Lower leg skin (tissue), 4 donors: ENCODE measurements at places on chromosomes 11 and 22. TPM values are rescaled to one million over a fixed set of nuclear protein-coding genes. Genes with fewer than 3 reads are reported as not detected.

Gene SOX6
- total RNA-seq, result 31.8 TPM

Gene XKR3
- total RNA-seq, result not detected

Gene JRKL
- total RNA-seq, result 10.2 TPM

Gene ABCC8
- total RNA-seq, result not detected

Gene TSPO
- total RNA-seq, result 835 TPM

Gene GSC2
- not detected for total RNA-seq

Gene GLYATL1
- 0.63 TPM for total RNA-seq

Gene DEPDC7
- 3.4 TPM for total RNA-seq

Gene CPT1B
- total RNA-seq, result 7.3 TPM

Gene RTL10
- total RNA-seq, result 24.5 TPM

Gene CNTF
- total RNA-seq, result 2.3 TPM

Gene CHADL
- total RNA-seq, result 16.3 TPM

Gene DCDC1
- total RNA-seq, result 0.42 TPM

Gene PKDREJ
- total RNA-seq, result 0.15 TPM

Gene ACER3
- total RNA-seq, result 3.5 TPM

Gene ASPHD2
- total RNA-seq, result 18.8 TPM

Gene BMAL1
- 46.9 TPM for total RNA-seq

Gene ASCL2
- total RNA-seq, result 21.9 TPM

Gene MIAT
- total RNA-seq, result 0.47 TPM

Gene BDNF
- 1.4 TPM for total RNA-seq

Gene MUC5B
- total RNA-seq, result 0.61 TPM

Gene SOX10
- 7.8 TPM for total RNA-seq

Gene TENM4
- total RNA-seq, result 41.1 TPM

Gene ZNF215
- 0.51 TPM for total RNA-seq

Gene HTR3B
- total RNA-seq, result not detected

Gene B3GAT1
- not detected for total RNA-seq

Gene CCDC15
- 4.2 TPM for total RNA-seq

Gene DEFB131B
- not detected for total RNA-seq

Gene APOA1
- total RNA-seq, result not detected

Gene SEPTIN3
- 0.76 TPM for total RNA-seq

Gene UPK3A
- total RNA-seq, result not detected

Gene MMP13
- not detected for total RNA-seq

Gene PANX3
- not detected for total RNA-seq

Gene PDE2A
- 27.2 TPM for total RNA-seq

Gene SH3BP1
- total RNA-seq, result 83.3 TPM

Gene OR2AT4
- not detected for total RNA-seq

Gene ZFTA
- total RNA-seq, result 9.2 TPM

Gene WNT7B
- 29.9 TPM for total RNA-seq

Gene RTN4RL2
- total RNA-seq, result 3.6 TPM

Gene GNG3
- total RNA-seq, result not detected

Gene ZP1
- total RNA-seq, result not detected

Gene SPDYC
- total RNA-seq, result not detected

Gene ART5
- 2.2 TPM for total RNA-seq

Gene ST3GAL4
- 17.7 TPM for total RNA-seq

Gene CRYBB3
- total RNA-seq, result 0.65 TPM

Gene NAV2
- 5.8 TPM for total RNA-seq
